ENCODE measurements at places on chromosomes 3 and 15.

- peak; percentile 72 for DNase-seq
Measured at GRCh38 chr15:48244921-48245320, 38.8 kb downstream of the SLC12A1 start.

- DNase-seq = no peak
Measured at GRCh38 chr15:40328751-40329150, 5.3 kb downstream of the INAFM2 start.

- DNase-seq = peak; percentile 95
Measured at GRCh38 chr15:57218826-57219576, 157.3 kb upstream of the CGNL1 start.

- no peak for DNase-seq
Measured at GRCh38 chr15:100595964-100596363, 6.0 kb downstream of the LINS1 start.

GRCh38 chr3:13292375-13292774 lies 127.7 kb downstream of the NUP210 start:
- no peak for DNase-seq

- DNase-seq = peak; percentile 68
Measured at GRCh38 chr3:128133273-128133883, 9.8 kb upstream of the RUVBL1 start.

DNA sequence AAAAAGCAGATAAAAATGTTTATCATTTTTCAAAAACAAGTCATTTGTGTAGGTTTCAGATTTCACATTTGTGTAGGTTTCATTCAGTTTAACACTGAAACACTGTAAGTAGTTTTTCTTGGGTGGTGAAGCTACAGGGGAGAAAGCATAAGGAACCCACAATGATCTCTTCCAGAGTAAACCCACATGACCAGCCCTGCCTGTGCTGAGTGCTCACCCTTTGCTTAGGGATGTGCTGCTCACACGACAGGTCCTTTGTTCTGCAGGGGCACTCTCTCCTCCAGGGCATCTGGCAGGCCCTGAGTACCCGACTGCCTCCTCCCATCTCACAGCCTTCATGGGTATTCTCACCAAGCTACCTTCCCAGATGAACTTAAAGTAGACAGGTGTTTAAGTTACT lies 28.9 kb downstream of the ZXDC start:
- no peak for DNase-seq

GRCh38 chr15:78263351-78263781 lies 996 bp upstream of the DNAJA4 start:
- no peak for DNase-seq

DNA sequence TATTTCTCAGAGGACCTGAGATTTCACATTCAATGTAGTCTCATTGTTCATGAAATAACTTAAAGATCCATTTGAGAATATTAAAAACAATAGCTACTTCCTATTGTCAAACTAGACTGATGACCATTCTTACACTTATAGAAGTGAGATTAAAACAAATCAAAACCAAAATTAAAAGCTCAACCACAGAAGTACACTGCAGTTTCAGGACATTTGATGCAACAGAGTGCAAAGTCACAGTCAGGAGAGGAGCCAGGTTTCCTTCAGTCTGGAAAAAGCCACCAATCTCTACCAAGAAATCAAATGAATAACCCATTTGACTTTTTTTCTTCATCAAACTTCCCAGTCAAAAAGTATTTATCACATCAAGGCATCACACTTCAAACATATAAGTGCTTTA lies 5.5 kb downstream of the CCPG1 start:
- DNase-seq = no peak

GRCh38 chr3:67001086-67001861 lies 3.2 kb downstream of the KBTBD8 start:
- DNase-seq = no peak

- peak; percentile 83 for DNase-seq
Measured at GRCh38 chr15:90414408-90415028, 26.5 kb downstream of the IQGAP1 start.

DNA sequence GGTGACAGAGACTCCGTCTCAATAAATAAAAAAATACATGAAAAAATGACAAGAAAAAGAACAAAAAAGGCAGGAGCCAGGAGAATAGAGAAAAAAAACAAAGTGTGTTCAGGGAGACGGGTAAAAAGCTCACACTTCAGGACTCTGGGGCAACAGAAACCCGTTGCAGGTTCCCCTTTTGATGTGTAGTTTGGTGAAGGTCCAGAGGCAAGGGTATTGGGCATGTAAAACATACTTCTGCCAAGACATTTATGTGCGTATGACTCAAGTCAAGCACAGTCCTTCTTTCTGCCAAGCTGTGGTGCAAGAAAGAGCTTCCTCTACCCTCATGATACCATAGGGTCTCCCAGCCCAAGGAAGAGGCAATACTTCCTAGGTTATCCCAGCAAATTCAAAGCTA lies 33.4 kb upstream of the STRIT1 start:
- no peak for DNase-seq

DNA sequence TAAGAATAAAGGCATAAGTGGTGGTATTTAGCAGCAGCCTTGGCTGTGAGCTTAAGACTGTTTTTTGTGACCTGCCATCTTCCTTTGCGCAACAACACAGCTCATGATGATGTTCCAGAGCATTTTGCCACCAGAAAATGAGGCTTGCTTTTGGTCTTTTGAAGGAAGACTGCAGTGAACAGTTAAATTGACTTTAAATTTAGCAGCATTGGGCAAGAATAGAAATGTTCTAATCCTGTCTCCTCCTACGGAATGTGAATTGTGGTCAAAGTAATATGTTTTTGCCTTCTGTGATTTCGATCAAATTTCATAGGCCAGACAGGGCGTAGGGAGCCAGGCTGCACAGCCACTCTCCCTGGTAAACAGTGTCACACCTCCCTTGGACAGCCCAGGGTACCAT lies 460.7 kb upstream of the RASGRP1 start:
- peak; percentile 29 for DNase-seq

DNA sequence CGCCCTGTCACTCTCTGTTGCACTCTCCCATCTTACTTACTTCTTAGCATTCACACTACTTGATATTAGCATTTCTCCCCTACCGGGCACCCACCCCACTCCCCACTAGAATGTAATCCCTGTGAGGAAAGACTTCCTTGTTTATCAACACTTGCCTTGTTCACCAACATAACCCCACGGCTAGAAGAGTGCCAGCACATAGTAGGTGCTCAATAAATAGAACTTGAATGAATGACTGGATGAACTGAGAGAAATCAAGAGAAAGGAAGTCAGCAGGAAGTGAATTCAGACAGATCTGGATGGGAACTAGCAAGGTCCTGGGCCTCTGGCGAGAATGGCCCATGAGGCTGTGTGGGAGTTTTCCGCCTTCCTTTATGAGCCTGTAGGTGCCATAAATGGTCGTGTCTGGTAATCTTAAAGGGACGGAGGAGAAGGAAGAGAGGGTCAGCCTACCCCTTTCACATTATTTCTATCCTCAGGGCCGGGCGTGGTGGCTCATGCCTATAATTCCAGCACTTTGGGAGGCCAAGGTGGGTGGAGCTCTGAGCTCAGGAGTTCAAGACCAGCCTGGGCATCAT lies 42.4 kb upstream of the HERC1 start:
- no peak for DNase-seq

GRCh38 chr3:115930922-115931321 lies 307.6 kb downstream of the GAP43 start:
- peak; percentile 1 for DNase-seq

GRCh38 chr3:8625991-8626390 lies 18.6 kb downstream of the SSUH2 start:
- DNase-seq = peak; percentile 37

DNA sequence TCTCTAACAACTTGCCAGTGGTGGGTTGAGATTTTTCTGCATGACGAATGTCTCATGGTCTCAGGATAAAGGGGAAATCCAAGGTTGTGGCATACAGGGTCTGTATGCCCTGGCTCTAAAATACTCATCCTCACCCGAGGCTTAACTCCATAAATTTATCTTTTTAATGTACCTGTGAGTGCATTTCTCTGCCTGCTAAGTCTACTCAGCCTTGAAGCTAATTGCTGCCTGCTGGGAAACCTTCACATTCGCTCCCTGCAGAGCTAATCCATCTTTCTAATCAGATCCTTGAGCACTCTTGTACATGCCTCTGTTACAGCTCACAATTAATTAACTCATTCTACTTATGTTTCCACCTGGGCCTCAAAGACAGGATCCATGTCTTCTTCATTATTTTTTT lies 93.8 kb downstream of the CMSS1 start:
- DNase-seq = no peak

GRCh38 chr3:37337481-37337880 lies 163.1 kb upstream of the LRRFIP2 start:
- DNase-seq = no peak

- DNase-seq = no peak
Measured at GRCh38 chr15:78360958-78361718, 21.0 kb downstream of the CRABP1 start.

- DNase-seq = no peak
Measured at GRCh38 chr3:10939556-10939955, 53.0 kb upstream of the SLC6A1 start.

- no peak for DNase-seq
Measured at GRCh38 chr3:152384412-152384811, 115.7 kb downstream of the MBNL1 start.

- no peak for DNase-seq
Measured at GRCh38 chr15:42107473-42107872, 13.1 kb upstream of the PLA2G4D start.

DNA sequence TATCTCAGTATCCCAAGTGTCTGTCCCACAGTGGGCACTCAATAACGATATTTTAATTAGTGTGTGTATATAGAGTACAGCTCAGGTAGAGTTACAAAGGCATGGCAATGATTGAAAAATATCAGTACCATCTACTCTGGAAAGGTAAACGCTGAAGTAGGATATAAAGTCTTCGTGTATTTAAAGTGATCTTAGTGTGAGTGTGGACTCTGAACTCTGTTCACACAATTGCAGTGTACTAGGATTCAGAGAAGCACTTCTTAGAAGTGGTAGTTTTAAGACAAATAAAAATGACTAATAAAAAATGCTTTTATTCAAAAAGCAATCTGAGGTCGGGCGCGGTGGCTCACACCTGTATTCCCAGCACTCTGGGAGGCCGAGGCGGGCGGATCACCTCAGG lies 62.9 kb upstream of the RAP2B start:
- DNase-seq = no peak

GRCh38 chr3:173893066-173893465 lies 495.5 kb downstream of the NLGN1 start:
- peak; percentile 72 for DNase-seq

DNA sequence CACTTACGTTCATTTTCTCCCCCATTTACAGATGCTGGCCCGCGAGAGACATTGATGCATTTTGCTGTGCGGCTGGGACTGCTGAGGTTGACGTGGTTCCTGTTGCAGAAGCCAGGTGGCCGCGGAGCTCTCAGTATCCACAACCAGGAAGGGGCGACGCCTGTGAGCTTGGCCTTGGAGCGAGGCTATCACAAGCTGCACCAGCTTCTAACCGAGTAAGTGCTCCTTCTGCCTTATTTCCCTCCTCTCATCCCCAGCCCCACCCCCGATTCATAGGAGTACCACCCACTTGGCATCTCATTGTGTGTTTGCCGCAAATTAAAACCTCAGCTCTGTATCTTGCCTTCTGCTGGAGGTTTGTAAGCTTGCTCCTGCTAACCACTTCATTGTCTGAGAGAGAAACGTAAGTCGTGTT lies 163.3 kb downstream of the AKAP13 start:
- no peak for DNase-seq

DNA sequence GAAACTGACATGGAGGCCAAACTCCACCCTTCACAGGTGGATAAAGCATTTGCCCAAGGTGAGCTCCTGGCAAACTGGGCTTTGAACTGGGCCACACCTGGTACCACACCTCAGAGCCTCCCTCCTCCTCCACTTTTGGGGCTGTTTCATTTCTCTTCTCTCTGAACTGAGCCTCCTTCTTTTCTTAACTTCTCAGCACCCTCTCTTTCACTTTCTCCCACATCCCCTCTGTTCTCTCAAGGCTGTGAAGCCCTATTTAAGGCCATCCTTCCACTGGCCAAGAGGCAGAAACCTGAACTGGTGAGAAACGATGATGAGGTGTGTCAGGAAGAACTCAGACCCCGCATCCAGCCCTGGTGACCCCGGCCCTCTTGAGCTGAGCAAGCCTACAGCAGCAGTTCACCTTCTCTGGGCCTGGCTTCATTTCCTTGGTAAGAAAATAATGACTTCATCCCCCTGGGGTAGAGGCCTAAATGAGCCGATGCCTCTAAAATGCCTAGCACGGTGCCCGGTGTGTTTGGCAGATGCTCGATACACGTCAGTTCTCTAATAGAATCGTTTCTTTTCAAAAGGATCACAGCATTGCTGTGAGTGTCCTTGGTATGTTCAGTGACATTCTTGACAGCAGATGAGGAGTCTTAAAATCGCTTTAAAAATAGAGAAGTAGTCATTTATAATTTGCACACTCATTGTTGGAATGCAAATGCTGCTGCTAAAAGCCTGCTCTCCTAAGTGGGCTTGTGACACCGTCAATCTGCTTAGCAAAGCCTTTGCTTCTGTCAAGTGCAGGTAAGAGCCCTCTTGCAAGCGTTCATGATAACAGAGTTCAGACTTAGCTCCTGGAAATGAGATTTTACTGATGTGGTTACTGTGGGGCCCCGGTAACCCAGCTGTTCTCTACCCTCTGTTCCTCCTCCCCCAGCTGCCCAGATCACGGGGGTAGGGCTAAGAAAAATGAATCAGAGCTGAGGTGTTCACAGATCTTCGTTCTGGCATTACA lies 97.7 kb upstream of the ATP2B2 start:
- DNase-seq = no peak

- DNase-seq = peak; percentile 67
Measured at GRCh38 chr3:177777699-177778098, 580.4 kb upstream of the TBL1XR1 start.

DNA sequence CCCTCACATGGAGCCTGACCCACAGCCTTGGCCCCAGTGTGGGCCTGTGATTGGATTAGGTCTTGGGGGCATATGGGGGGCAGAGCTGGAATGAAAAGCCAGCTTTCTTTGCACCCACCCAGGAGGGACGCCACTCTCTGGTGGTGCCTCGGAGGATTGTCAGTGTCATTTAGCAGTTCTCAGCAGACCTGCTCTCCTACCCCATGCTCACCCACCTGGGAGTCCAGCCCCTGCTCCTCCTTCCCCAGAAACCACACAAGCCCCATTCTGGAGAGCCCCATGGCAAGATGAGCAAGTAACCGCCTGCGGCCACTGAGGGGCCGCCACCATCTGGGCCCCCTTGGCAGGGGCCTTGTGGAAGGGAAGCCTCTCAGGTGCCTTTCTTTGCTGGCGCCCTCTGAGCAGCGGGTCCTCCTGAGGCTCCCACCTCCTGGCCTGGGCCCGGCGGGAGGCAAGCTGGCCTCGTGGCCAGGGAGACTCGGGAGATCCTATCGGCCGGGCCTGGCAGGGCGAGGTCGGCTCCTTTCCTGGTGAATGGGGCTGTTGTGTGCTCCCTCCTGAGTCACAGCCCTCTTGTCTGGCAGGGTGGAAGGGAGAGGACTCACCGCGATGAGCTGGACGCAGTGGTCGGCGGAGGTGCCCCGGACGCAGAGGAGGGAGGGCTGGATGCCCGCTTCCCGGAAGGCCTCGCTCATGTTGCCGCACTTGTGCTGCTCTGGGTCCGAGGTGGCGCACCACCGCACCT lies 2.3 kb downstream of the MELTF start:
- peak; percentile 25 for DNase-seq
